ENCODE measurements at places on chromosomes 11 and 22.

DNA sequence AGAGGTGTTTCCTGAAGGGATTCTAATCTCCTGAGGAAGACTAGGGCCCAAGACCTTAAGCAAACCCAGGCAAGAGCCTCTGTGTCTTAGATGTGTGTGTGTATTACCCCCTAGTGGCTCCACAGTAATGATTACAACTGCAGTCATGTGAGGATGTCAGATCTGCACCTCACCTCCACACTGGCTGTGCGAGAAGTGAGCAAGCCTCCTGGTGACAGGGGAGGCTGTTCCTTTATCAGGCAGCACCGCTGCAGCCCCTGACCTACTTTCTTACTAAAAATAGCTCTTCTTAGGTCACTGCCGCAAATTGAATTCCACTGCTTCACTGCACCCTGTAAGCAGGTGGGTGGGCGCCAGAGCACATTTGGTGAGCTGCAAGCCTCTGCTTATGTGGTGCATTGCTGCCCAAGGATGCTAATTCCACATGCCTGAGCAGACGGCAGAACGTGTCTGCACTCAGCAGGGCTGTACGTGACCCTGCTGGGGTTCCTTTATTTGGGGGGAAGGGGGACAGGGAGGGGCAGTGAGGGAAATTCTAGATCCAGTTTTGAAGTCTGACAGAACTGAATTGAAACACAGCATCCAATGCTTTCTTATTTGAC lies 112.4 kb downstream of the KCNC1 start:
- H3K27me3 ChIP-seq = peaks cover 6% of the 10 kb centered on the region
- no peak overlapping the region for H3K4me3 ChIP-seq
- DNase-seq = peak; percentile 3
- H3K27ac ChIP-seq = no peak overlapping the region
- no peaks in the 10 kb centered on the region for H3K4me1 ChIP-seq

DNA sequence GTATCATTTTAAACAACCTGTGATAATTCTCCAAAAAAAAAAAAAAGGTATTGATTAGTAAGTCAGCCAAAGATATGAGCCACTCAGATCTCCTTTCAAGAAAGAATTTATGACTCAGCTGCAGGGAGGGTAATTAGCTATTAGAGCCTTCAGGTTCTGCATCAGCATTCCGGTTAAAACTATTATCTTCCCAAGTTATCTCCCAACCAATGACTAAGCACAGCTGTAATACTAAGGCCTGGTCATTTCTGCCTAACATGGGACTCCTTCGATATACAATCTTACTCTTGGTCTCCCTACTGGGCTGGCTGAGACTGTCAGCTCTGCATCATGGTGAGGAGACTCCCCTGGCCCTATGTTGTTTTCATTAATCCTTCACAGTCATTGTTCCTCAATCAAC lies 60.4 kb downstream of the SBF2 start:
- no peaks in the 10 kb centered on the region for H3K4me1 ChIP-seq
- no peak overlapping the region for H3K27ac ChIP-seq
- DNase-seq = no peak
- no peaks in the 10 kb centered on the region for H3K27me3 ChIP-seq
- no peak overlapping the region for H3K4me3 ChIP-seq

GRCh38 chr11:13745165-13745564 lies 76.7 kb downstream of the FAR1 start:
- H3K27me3 ChIP-seq = peaks cover 6% of the 10 kb centered on the region
- no peak for DNase-seq

DNA sequence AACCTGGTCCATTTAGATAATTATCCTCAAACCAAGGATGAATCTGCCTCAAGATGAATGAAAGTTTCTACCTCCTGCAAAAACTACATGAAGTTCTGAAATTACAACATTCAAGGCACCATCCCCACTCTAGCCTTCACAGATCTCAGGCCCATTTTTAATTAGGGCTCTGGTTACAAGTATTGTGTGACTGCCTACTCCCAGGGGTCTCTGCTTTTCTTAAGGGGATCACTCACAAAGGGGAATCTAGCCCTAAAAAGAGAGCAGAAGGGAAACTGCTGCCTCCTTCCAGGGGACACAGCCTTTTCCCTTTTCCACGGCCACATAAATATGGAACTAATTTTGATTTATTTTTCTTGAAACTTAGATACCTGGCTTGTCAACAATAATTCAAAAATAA lies 17.4 kb upstream of the TMEM135 start:
- peaks cover 2% of the 10 kb centered on the region for H3K27me3 ChIP-seq
- DNase-seq = no peak
- H3K27ac ChIP-seq = no peak overlapping the region
- H3K4me1 ChIP-seq = peaks cover 12% of the 10 kb centered on the region

GRCh38 chr22:38754751-38755154 lies 1.0 kb downstream of the SUN2 start:
- H3K27ac ChIP-seq = peak overlapping the region; percentile 21
- H3K4me1 ChIP-seq = peaks cover 43% of the 10 kb centered on the region
- peaks cover 11% of the 10 kb centered on the region for H3K27me3 ChIP-seq
- H3K4me3 ChIP-seq = peak overlapping the region; percentile 87
- no peak for DNase-seq

DNA sequence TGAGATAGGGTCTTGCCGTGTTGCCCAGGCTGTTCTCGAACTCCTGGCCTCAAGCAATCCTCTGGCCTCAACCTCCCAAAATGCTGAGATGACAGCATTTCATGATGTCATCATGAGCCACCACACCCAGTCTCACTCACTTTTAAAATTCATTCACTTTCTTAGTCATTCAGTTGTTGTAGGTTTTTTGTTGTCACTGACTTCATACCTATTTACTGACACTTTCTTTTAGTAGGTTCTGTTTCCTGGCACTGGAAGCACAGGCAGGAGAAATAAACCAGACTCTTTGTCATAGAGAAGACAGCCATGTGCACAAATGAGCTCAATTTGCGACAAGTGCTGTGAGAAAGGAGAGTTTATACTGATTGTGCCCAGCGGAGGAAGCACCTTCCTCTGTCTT lies 10.5 kb downstream of the ART5 start:
- DNase-seq = no peak
- H3K4me1 ChIP-seq = peaks cover 16% of the 10 kb centered on the region
- H3K27me3 ChIP-seq = peaks cover 3% of the 10 kb centered on the region
- no peak overlapping the region for H3K4me3 ChIP-seq
- no peak overlapping the region for H3K27ac ChIP-seq

GRCh38 chr22:26214466-26214865 lies 45.2 kb downstream of the SEZ6L start:
- H3K4me1 ChIP-seq = peaks cover 21% of the 10 kb centered on the region
- H3K27me3 ChIP-seq = peaks cover 16% of the 10 kb centered on the region
- no peak overlapping the region for H3K4me3 ChIP-seq
- no peaks in the 10 kb centered on the region for H3K36me3 ChIP-seq
- DNase-seq = no peak

GRCh38 chr22:35299673-35300499 lies at the start of gene TOM1:
Gene TOM1, plus strand, starts transcription at chr22:35299894. Its CDS starts 35 bp downstream, at chr22:35299929.
- DNase-seq = peak; percentile 100
- peaks cover 2% of the 10 kb centered on the region for H3K27me3 ChIP-seq
- peaks cover 27% of the 10 kb centered on the region for H3K36me3 ChIP-seq
- peaks cover 38% of the 10 kb centered on the region for H3K4me1 ChIP-seq
- H3K27ac ChIP-seq = peak within 1 kb of the TSS; percentile 95

- peaks cover 18% of the 10 kb centered on the region for H3K27me3 ChIP-seq
- peaks cover 67% of the 10 kb centered on the region for H3K4me1 ChIP-seq
Measured at GRCh38 chr11:134939905-134940304, 527.9 kb upstream of the B3GAT1 start.

DNA sequence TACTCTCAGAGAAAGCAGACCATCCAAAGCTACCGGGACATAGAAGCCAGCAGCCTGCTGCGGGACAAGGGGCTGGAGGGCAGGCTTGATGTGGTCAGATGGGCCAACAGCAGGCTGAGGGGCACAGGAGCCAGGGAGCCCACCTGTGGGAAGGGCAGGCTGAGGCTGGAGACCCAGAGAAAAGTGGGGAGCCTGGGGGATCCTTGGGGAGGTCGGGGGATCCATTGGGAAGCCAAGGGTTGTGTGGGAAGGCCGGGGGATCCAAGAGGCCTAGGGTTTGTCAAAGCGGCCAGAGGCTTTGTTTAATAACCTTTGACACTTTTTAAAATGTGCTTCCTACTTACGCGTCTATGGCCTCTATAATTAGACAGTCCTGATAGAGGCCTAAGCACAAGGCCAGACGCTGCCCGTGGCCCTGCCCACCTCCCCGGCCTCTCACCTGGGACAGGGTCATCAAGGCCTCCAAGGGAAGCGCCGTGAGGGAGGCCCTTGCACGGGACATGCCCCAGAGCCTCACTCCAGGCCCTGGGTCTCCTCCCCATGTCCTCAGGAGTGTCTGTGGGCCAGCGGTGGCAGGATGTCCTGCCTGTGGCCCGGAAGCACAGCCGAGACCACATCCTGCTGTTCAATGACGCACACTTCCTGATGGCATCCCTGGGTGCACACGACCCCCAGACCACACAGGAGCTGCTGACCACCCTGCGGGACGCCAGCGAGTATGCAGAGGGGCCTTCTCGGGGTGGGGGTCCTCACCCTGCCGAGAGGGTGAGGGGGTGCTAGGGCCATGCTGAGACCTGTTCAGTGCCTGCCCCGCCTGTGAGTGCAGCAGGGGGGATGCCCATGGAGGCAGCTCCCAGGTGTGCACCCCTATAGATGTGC lies 8.6 kb upstream of the GTSE1 start:
- H3K4me1 ChIP-seq = peaks cover 9% of the 10 kb centered on the region
- no peak overlapping the region for H3K4me3 ChIP-seq
- peaks cover 38% of the 10 kb centered on the region for H3K36me3 ChIP-seq
- H3K27me3 ChIP-seq = no peaks in the 10 kb centered on the region

GRCh38 chr11:40293655-40294348 lies 1165.7 kb downstream of the LRRC4C start:
- DNase-seq = peak; percentile 75
- H3K4me3 ChIP-seq = peak overlapping the region; percentile 86
- H3K36me3 ChIP-seq = no peaks in the 10 kb centered on the region
- peak overlapping the region; percentile 53 for H3K27ac ChIP-seq

DNA sequence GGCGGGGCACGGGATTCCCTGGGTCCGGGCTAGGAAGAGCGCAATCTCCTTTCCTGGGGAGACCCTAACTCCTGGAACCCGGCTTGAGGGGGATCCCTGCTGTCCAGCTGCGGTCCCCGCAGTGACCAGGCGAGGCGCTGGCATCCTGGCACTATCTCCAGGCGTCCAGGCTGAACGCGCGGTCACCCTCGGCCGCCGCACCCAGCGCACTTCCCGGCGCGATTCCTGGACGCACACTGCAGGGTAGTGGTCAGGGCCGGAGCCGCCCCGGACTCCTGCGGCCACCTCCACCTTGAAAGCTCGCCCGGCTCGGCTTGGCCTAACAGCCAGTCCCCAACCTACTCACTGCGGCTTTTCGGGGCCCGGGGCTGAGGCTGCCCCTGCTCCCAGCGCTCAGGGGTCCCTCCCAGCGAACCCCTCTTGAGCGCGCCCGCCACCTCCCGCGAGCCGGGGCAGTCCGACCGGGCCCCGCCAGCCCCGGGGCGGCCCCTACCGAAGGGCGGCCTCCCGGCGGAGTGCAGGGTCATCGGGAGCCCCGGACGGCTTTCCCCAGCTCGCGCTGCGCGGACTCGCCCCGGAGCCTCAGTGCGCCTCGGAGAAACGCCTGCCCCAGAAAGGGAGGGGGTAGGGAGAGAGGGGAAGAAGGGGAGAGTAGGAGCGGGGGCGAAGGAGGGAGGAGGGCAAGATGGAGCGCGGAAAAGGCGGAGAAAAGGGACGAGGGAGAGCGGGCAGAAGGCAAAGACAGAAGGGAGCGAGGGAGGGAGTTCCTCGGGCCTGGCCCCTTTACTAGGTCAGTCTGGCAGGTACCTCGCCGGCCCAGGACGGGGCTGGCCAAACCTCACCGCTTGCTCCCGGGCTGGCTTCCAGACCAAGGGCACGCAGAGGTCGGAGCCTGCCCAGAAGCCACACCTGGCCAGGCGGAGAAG lies 1.0 kb downstream of the POU2AF3 start:
- H3K27me3 ChIP-seq = peaks cover 59% of the 10 kb centered on the region
- peak overlapping the region; percentile 81 for H3K4me3 ChIP-seq
- H3K4me1 ChIP-seq = peaks cover 18% of the 10 kb centered on the region
- H3K27ac ChIP-seq = no peak overlapping the region
- peak; percentile 78 for DNase-seq

DNA sequence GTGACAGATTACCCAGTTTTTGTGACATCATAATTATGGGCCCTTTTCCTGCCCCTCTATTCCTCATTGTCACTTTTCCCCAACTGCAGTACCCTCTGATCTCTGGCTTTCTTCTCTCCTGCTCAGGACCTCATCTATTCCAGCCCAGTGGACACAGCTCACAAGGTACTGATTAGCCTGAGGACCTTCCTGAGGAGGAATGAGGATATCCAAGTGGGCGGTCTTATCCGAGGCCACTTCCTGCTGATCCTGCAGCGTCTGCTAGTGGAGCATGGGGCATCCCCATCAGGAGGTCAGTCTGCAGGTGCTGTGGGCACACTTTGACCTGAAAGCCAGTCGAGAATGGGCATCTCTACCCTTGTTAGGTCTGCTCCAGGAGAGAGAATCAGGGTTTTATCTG lies 24.5 kb upstream of the CCDC134 start:
- no peak for DNase-seq
- no peaks in the 10 kb centered on the region for H3K36me3 ChIP-seq
- peaks cover 27% of the 10 kb centered on the region for H3K4me1 ChIP-seq
- H3K4me3 ChIP-seq = no peak overlapping the region
- H3K27me3 ChIP-seq = peaks cover 16% of the 10 kb centered on the region

DNA sequence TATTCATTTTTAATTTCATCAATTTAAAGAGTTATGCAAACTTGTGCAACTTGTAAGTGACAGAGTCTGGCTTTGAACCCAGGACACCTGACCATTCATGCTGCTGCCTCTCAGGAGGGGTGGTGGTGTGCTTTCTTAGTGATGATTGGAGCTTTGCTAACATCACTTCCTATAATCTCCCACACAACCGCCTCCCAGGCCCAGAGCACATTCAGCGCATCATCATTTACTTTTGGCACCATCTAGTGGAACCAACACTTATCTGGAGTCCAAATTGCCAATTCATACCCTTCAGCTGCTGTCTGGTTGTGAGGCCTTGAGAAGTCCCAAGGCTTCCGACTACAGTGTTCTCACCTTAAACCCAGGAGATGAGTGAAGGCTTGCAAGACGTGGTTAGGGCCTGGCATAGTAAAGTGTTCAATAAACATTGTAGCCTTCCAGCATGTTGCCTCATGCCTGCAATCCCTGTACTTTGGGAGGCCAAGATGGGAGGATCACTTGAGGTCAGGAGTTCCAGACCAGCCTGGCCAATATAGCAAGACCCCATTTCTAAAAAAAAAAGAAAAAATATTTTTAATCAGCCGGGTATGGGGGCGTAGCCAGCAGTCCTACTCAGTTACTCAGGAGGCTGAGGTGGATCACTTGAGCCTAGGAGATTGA lies 1.1 kb upstream of the TTLL1 start:
- H3K27ac ChIP-seq = no peak overlapping the region
- DNase-seq = no peak
- H3K4me1 ChIP-seq = peaks cover 19% of the 10 kb centered on the region
- peaks cover 19% of the 10 kb centered on the region for H3K36me3 ChIP-seq
- peaks cover 4% of the 10 kb centered on the region for H3K27me3 ChIP-seq

- H3K27me3 ChIP-seq = peaks cover 2% of the 10 kb centered on the region
- H3K27ac ChIP-seq = no peak overlapping the region
- no peak overlapping the region for H3K4me3 ChIP-seq
- H3K4me1 ChIP-seq = no peaks in the 10 kb centered on the region
Measured at GRCh38 chr22:40404251-40405177, 34.1 kb downstream of the SGSM3 start.

- H3K4me3 ChIP-seq = no peak overlapping the region
- H3K36me3 ChIP-seq = no peaks in the 10 kb centered on the region
- H3K4me1 ChIP-seq = peaks cover 18% of the 10 kb centered on the region
- H3K27ac ChIP-seq = no peak overlapping the region
- peaks cover 43% of the 10 kb centered on the region for H3K27me3 ChIP-seq
Measured at GRCh38 chr11:17385492-17385891, 3.0 kb downstream of the KCNJ11 start.

GRCh38 chr22:32985899-32986765 lies 72.0 kb downstream of the SYN3 start:
- peak; percentile 81 for DNase-seq
- no peaks in the 10 kb centered on the region for H3K36me3 ChIP-seq
- H3K4me1 ChIP-seq = peaks cover 22% of the 10 kb centered on the region
- H3K27ac ChIP-seq = no peak overlapping the region
- no peak overlapping the region for H3K4me3 ChIP-seq
- H3K27me3 ChIP-seq = peaks cover 13% of the 10 kb centered on the region

All from nephron progenitor cell (in vitro differentiated cells).